ENCODE measurements at places on chromosomes 12 and 14. TPM values are rescaled to one million over a fixed set of nuclear protein-coding genes. Genes with fewer than 3 reads are reported as not detected.

Gene FAM90A1
- total RNA-seq = 0.07 TPM

Gene AMN
- 0.33 TPM for total RNA-seq

Gene NKX2-8
- 3.9 TPM for total RNA-seq

Gene MIPOL1
- total RNA-seq = 3.6 TPM

Gene PTPRQ
- 0.03 TPM for total RNA-seq

Gene POTEM
- not detected for total RNA-seq

Gene SYNE2
- total RNA-seq = 8.7 TPM

Gene PRH2
- total RNA-seq = not detected

Gene RIPK3
- not detected for total RNA-seq

Gene MANSC1
- total RNA-seq = 3.9 TPM
